ENCODE measurements at places on chromosomes 5 and 9.

DNA sequence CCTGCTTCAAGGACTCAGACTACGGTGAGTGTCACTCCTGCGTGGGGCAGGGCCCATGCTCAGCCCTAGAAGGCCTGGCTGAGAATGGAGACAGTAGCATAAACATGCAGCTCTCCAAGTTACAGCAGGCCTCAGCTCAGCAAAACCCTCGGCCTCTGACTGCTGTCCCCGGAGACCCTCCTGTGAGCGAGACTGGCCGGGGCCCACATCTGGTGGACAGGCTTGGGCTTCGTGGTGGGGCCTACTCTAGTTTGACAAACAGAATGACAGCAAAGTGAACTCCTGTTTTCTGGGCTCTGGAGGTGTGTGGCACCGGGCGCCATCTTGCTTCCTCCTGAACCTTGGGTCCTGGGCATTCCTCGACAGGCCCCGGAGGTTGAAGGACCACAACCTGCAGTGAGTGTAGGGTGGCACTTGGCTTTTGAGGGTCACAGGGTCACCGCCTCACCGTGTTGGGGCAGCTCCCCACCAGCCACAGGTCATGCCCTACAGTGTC is 97.5 kb downstream of the PHF2 start:
- no peak for DNase-seq

DNA sequence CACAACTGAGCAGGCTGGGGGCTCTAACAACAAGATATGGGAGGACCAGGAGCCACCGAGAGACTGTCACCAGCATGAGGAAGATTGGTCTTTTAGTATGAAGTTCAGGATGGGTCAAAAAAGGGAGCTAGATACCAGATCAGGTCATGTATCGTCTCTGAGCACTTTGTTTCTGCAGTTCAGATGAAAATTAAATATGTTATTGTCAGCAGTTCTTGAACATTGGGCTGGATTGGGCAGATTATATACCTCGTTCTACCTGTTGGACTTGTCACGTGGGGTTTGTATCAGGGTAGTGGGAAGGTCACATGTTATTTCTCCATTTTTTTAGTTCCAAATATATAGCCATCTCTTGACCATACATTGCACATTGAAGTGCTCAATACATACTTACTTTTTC is 47.3 kb downstream of the RCL1 start:
- no peak for DNase-seq

DNA sequence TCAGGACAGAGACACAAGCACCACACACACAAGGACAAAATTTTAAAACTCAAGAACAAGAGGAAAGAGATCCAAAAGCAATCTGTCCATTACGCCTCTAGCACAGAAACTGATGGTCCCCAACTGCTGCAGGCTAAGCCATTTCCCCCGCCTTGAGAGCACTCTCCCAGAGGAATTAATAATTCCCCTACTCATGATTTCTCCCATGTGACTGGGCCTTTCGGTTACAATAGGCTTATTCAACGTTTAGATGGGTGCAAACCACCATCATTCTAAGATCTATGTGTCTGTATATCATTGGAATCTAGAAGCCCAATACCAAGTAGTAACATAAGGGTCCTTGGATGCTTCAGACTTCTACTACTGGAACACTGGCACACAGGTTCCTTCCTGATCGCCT is 18.8 kb downstream of the BRD8 start:
- no peak for DNase-seq

DNA sequence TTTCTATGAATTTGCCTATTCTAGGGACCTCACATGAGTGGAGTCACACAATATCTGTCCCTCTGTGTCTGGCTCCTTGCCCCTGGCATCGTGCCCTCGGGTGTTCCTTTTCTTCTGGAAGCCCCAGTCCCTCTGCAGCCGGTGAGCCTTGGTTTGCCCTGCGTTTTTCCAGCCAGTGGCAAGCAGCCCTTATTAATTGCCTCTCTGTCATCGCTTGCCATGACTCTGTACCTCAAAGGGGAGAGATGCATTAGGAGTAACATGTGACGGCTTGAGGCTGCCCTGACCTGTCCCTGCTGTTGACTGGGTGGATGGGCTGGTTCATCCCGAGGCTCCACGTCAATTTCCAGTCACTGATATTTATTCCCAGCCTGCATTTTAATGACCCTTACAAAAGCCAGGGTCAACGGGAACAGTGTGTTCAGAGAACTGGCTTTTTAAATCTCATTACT is 87.3 kb downstream of the CFAP90 start:
- DNase-seq: no peak

GRCh38 chr9:20200991-20201431 is 412.2 kb upstream of the SLC24A2 start:
- no peak for DNase-seq

- DNase-seq: no peak
These were observed 171.4 kb downstream of the SGCD start for GRCh38 chr5:156498226-156498980.

DNA sequence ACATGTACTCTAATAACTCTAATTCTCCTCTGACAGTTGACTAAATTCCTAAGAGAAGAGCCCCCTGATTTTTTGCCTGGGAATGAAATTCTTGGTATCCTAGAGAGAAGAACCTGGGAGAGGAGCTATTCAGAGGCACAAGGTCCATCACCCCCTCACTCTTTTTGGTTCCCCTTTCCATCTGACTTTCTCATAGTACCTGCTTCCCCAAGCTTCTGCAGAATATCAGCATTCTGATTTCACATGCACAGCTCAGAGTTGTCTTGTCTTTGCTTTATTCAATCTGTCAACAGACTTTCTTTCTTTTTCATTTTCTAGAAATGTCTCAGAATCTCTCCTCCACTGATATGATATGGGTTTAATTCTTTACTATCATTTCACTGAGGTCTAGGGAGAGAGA is 141.5 kb upstream of the FBXL17 start:
- no peak for DNase-seq

GRCh38 chr5:151892393-151892792 is 32.3 kb downstream of the GLRA1 start:
- no peak for DNase-seq

- no peak for DNase-seq
These were observed 137.6 kb downstream of the CACNA1B start for GRCh38 chr9:138015021-138015829.

DNA sequence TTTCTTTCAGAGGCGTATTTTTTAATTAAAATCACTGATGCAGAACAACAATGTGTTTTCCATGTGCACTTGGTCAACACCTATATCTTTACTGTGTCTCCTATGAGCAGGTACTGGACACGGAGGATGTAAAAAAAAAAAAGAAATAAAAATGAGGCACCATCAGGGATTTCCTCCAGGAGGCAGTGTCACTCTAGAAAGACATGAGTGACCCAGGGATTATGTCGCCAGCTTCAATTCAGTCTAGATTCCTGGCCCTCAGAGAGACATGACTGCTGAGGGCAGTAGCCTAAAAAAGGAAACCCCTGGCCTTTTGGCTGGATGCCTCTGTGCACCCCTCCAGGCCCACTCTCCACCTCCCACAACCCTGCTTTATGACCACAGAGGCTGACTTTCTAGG is 18.3 kb upstream of the IL33 start:
- DNase-seq: no peak

DNA sequence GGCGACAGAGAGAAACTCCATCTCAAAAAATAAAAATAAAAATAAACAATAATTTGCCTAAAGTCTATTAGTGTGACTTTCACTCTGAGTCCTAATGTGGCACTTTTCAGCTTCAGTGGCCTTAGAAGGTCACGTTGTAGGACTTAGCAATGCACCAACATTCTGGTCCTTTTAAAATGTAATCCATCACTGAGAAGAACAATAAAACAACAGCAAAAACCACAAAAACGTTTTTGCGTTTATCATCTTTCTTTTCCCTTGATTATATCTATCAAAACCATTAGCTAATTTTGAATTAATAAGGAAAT is 190.1 kb upstream of the ZNF608 start:
- no peak for DNase-seq

All from stimulated activated CD8-positive, alpha-beta memory T cell treated with anti-CD3 and anti-CD28 coated beads, Interleukin-2, amount 100 ng/mL, for 1 hour (primary cell).